ENCODE measurements at places on chromosomes 7 and 10. TPM values are rescaled to one million over a fixed set of nuclear protein-coding genes. Genes with fewer than 3 reads are reported as not detected.

The RPP30 gene
- 27.3 TPM for total RNA-seq

The CPA1 gene
- total RNA-seq = not detected

The CPXM2 gene
- not detected for total RNA-seq

The OR6V1 gene
- not detected for total RNA-seq

The PDE6C gene
- not detected for total RNA-seq
